ENCODE measurements at places on chromosomes 3 and 15. TPM values are rescaled to one million over a fixed set of nuclear protein-coding genes. Genes with fewer than 3 reads are reported as not detected.

The C15orf62 gene
- total RNA-seq, result not detected

The RNF111 gene
- total RNA-seq, result 18.0 TPM

The SLC15A2 gene
- total RNA-seq, result 0.99 TPM

The CXCR6 gene
- 0.57 TPM for total RNA-seq

The PODXL2 gene
- total RNA-seq, result 1.7 TPM

The FGF12 gene
- 4.6 TPM for total RNA-seq

The MED12L gene
- total RNA-seq, result 0.42 TPM

The GPR87 gene
- not detected for total RNA-seq

DNA sequence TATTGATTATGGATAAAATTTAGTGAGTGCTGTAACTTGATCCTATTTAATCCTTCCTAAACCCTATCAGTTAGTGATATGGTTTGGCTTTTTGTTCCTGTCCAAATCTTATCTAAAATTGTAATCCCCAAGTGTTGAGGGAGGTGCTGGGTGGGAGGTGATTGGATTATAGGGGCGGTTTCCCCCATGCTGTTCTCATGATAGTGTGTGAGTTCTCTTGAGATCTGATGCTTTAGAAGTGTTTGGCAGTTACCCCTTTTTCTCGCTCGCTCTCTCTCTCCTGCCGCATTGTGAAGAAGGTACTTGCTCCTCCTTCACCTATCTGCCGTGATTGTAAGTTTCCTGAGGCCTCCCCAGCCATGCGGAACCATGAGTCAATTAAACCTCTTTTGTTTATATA lies 134.0 kb upstream of the SUCLG2 start:
- no peak for DNase-seq

DNA sequence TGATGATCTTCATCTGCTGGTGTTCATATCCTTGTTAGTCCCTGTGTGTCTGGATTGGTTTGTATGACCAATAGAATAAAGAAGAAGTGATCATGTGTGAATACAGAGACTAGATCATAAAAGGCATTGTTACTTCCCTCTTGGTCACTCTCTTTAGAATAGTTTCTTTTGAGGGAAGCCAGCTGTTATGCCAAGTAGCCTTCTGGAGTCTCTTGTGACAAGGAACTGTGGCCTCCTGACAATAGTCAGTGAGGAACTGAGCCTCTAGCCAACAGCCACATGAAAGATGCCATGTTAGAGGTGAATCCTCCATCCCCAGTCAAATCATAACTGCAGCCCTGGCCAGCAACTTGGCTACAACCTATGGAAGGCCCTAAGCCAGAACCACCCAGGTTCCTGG lies 63.0 kb upstream of the SMAD3 start:
- peak; percentile 24 for DNase-seq

DNA sequence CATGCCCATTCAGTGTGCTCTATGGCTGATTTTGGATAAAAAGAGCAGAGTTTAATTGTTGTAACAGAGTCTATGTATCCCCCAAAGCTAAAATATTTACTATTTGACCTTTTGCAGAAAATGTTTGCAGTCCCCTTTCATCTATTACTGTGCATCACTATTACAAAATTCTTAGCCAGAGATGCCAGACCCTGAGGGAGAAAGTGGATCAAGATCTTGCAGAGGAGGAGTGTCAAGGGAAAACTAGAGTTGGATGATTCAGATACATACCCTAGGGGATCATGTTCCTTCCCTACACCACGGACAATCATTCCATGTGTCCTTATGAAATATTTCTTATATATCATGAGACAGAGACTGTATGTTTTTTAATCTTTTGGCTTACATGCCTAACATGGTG lies 68.6 kb upstream of the TPRG1 start:
- no peak for DNase-seq

- DNase-seq, result no peak
These were observed 18.0 kb downstream of the PDIA5 start for GRCh38 chr3:123084738-123085237.

DNA sequence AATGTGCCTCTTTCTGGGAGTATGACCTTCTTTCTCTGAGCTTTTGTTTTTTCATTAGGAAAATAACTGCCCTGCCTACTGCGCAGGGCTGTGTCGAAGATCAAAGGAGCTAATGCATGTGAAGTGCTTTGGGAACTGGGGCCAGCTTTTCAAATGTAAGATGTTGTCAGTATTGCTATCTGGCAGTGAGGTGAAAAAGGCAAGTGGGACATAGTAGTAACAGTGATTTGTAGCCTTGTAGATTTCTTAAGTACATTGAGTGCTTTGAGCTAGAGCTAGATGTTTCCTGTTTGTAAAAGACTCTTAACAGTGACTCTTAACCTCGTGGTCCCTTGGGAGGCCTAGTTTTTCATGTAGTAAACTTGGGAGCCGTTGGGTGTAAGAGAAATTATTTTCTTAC lies 126.5 kb downstream of the ECT2 start:
- no peak for DNase-seq

DNA sequence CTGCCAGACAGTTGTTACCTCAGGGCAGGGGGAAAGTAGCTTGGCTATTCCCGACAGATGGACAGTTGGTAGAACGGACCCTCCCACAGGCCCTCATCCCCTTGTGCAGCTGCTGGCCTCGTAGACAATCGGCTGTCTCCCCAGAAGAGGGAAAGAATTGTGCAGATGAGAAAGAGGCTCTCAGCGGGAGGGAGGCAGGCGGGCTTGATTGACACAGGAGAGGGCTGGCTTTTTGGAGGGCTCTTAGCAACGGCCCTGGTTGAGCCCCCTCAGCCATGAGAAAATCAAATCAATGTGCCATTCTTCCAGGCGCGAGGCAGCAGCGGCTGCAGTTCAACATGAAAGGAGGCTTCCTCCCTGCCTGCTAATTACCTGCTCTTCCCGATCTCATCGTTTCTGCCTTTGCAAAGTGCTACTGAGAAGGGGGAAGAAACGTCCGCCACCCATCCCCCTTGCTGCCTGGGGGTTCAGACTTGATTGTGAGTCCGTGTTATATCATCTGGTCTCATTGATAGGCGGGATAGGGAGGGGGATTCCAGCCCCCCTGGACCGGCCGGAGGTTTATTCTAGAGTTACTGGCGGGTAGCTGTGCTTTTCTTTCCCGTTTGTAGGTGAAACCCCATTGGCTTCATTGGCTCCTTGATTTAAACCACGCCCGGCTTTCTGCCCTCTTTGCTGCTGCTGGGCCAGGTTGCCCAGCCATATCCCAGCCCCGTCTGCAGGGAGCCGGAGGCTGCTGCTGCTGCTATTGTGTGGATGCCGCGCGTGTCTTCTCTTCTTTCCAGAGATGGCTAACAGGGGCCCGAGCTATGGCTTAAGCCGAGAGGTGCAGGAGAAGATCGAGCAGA lies at the start of gene TAGLN3:
Gene TAGLN3 (plus strand): TSS at position 287 of the 848 bp plus-strand sequence. CDS start 501 bp downstream, at position 788.
- DNase-seq, result peak; percentile 91

GRCh38 chr3:114556657-114557213 lies 262.9 kb downstream of the TIGIT start:
- DNase-seq, result no peak

- no peak for DNase-seq
These were observed 54.3 kb downstream of the GSK3B start for GRCh38 chr3:120039642-120040610.

DNA sequence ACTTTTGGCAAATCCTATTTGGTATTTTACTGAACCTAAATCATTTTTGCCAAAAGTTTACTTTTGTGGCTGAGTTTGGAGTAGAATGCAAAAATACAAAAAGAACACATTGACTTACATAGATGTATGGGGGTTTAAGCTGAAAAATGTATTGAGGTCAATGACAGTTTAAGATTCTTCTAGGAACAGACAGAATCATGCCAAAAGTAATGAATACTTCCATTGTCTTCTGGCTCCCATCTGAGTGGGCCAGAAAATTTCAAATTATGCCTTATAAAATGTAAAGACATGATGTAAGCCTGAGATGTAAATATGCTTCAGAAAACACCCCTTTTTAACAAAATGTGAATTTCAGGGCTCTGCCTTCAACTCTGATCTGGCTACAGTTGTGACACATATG lies 375.1 kb upstream of the DPH6 start:
- no peak for DNase-seq

DNA sequence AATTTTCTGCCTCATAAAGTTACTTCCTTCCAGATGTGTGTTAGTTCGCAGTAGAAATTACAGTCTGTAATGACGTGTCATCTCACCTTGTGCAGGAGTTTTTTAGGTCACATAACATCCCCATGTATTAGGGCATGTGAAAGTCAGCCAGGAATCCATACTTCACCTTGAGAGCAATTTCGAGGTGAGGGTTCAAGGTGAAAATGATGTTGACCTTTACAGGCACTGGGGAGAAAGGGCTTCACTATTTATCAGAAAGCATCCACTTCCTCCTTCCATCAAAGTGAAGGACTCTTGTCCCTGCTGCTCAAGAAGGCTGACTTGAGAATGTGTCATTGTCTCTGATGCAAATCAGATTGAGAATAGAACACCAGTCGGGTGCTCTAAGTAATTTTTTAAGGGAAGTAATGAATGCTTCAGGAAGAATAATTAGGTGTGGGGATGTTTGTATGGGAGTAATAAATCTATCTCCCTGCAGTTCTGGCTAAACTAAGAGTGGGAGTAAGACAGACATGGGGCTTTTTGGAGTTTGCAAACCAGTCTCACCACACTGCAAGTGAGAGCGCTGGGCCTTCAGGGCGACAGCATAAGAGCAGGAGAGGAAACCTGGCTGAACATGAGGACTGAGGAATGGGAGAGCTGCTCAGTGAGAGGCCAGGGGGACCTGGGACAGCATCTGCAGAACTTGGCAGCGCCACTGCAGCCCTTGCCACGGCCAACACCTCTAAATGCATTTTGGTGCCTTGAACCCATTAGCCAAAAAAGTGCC lies 85.9 kb upstream of the IL12A start:
- DNase-seq, result no peak

GRCh38 chr3:194556086-194557056 lies 69.6 kb upstream of the ATP13A3 start:
- DNase-seq, result no peak

DNA sequence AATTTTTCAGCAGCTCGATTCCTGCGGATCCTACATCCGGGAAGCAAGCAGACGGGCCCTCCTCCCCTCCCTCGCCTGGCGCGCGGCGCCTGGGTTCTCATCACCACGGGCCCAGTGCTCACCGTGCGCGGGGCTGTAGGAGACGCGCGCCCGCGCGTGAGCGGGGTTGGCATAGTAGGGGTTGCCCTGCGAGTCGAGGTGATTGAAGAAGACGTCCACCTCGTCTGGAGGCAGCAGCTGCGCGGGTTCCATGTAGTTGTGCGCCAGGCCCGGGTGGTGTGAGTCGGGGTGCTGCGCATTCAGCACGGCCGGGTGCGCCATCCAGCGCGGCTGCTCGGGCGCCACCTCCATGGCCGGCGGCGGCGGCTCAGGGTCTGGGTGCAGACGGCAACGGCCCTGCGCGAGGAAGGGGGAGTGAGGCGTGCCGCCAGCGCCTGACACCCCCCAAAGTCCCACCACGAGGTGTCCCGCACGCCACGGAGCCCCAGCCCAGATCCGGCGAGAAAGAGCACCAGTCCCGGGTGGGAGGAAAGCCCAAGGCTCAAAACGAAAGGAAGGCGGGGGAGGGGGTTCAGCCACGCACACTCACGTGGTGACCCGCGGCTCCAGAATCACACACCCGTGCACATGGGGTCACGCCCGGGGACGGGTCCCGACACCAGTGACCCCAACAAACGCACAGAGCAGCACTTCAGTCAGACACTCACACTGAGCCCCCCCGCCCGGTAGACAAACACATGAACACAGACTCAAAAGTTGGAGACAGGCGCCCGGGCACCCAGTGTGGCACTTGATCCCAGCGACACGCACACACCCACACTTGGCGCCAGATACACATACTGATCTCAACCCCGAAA lies 6.1 kb downstream of the GATA2 start:
- no peak for DNase-seq

DNA sequence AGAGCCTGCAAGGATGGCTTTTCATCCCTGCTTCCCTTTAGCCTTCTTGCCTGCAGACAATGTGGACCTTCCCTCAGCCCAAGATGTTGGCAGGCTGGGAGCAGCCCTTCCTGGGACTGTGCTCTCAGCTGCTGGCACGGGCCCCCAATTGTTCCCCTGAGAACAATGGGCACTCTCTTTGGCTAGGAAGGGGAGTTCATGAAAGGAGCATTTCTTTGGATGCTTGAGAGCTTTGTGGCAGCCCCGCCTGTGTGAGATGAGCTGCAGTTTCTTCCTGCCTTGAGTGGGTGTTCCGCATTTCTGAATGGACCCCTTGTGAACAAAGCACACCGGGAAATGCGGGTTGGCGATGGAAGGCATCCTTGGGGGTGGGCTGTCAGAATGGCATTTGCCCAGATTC lies 35.0 kb upstream of the BSN start:
- no peak for DNase-seq

DNA sequence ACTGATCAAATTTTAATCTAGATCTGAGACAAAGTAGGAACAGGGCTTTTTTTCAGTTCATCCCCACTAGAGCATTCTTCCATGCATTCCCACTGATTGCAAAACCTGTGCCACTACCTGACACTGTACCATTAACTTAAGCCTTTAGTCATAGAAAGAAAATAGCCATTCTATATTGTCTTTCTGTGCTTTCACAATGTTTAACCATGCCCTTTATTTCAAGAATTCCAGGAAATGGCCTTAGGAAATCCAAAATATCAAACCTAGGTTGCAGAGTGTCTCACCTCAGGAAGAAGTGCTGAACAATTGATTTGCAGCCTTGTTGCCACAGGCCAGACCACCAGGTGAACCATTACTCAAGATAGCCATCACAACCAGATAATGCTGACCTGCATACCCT lies 56.2 kb upstream of the TGFBR2 start:
- no peak for DNase-seq

DNA sequence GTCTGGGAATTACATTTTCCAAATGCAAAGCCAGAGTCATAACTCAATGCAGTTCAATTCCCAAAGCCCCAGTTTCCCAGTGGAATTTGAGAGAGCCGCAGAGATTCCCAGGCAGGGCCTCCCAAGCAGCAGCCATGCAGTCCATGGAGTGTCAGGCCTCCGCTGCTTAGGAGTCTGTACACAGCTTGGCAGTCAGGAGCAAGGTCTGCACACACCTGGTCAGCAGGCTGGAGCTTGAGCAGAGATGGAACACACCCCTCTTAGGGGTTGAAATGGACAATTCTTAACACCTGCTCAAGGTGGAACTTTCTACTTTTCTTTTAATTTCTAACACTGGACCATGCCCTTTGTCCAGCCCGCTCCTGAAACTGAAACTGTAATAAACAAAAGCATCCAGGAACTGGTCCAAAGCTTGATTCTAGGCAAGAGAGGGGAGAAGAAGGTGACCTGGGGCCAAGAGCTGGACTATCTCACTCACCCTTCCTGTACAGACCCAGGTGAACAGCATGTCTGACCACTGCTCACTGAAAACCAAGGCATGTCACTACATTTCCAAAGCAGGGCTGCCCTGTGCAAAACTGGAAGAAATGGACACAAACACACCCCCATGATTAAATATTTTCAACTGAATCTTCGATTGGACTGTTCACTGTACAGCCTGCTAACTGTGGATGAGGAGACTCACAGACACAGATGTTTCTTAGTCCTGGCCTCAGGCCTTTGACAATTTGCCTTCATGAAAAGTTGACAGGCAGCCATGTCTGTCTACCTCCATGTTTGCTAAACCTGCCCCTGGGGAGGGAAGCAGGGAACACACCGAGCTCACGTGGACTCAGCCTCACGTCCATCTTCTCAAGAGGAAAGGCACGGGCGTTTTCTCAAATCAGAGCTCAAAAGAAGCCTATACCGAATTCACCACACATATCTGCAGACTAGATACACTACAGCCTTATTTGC lies 48.6 kb upstream of the DUSP7 start:
- DNase-seq, result no peak
